Renal cortical epithelial cell (primary cell): ENCODE measurements at places on chromosomes 4 and X. TPM values are rescaled to one million over a fixed set of nuclear protein-coding genes. Genes with fewer than 3 reads are reported as not detected.

DNA sequence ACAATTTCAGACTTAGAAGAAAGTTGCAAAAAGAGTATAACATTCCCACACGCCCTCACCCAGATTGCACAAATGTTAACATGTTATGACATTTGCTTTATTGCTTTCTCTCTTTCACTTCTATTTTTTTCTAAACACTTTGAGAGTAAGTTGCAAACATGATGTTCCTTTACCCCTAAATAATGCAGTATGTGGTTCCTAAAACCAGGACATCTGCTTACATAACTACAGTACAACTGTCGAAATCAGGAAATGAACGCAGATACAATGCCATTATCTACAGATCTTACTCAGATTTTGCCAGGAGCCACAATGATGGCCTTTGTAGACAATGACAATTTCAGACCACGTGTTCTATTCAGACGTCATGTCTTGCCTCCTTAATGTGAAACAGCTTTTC is 22.4 kb downstream of the SH3TC1 start:
- DNase-seq: no peak

The GPR50 gene
- total RNA-seq: not detected in 2 replicates

The GYPA gene
- total RNA-seq: not detected in 2 replicates

GRCh38 chrX:144293229-144293628 is 409.4 kb downstream of the UBE2NL start:
- no peak for DNase-seq

DNA sequence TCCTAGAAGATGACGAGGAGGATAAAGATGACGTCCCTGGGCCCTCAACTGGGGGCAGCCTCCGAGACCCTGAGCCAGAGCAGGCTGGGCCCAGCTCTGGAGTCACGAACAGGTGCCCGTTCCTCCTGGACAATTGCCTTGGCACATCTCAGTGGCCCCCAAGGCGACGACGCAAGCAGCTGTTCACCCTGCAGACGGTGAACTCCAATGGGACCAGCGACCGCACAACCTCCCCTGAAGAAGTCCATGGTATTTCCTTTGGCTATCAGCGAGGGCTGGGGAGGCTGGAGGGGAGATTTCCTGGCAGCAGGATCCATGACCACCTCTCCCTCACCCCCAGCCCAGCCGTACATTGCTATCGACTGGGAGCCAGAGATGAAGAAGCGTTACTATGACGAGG is 11.9 kb downstream of the USP11 start:
- no peak for DNase-seq

DNA sequence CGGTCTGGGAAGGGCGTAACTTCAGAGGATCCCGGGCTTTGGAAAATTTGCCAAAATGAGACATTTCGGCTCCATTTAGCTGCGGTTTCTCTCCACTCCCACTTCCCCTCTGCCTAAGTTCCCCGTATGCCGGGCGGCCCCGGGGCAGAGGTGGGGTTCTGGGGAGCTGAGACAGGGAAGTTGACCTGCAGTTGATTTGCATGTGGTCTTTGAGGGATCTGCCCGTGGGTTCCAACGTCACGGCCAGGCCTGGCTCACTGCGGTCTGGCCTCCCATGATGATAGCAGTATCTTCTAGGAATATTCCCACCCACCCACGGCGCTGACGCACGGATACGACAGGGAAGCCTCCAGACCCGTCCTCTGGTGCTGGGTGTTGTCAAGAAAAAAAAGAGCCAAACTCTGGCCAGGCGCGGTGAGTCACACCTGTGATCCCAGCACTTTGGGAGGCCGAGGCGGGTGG is 27.3 kb upstream of the CRLF2 start:
- DNase-seq: no peak

The ADGRL3 gene
- total RNA-seq: 5.3 TPM in 1 of 2 replicates, not detected in the other

The TRIM61 gene
- 0.52 and 0.65 TPM in 2 replicates for total RNA-seq

DNA sequence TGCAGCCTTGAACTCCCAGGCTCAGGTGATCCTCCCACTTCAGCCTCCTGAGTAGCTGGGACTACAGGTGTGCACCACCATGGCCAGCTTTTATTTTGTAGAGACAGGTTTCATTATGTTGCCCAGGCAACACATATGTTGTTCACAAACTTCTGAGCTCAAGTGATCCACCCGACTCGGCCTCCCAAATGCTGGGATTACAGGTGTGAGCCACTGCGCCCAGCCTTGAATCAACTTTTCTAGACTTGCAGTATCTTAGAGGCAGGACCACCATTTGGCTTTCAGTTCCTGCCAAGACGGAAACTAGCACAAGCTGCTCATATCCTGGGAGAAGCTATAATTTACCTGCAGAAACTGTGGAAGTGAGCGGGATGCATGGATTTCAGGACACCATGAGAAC is 19.9 kb downstream of the NAT8L start:
- no peak for DNase-seq

DNA sequence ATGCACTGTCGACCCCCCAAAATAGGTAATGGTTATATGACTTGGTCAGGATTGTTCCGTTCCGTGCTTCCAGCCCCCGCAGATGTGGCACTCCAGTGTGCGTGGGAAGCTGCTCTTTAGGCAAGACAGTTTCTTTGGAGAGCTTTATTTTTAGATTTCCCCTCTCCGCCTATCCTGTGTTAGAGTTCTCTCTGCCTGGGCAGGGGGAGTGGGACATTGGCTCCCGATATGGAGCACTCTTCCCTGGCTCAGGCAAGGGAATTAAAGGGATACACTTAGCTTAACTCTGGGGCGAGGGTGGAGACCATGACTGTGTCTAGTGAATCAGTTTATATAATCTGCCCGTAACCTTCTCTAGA is 36.0 kb downstream of the DLG3 start:
- DNase-seq: no peak

The KLKB1 gene
- total RNA-seq: 0.35 and 0.65 TPM in 2 replicates

- no peak for DNase-seq
Observed at GRCh38 chr4:118736900-118737299, 51.7 kb downstream of the METTL14 start.

- no peak for DNase-seq
Observed at GRCh38 chr4:53039741-53040458, 177.8 kb downstream of the RASL11B start.

The ART3 gene
- not detected in 2 replicates for total RNA-seq

GRCh38 chr4:145071560-145071959 is 26.4 kb downstream of the ANAPC10 start:
- no peak for DNase-seq

- DNase-seq: no peak
Observed at GRCh38 chrX:29496636-29497180, 718.7 kb upstream of the MAGEB2 start.

GRCh38 chr4:115790812-115791211 is 677.4 kb upstream of the NDST4 start:
- DNase-seq: no peak

The TTC29 gene
- 0.30 and 2.4 TPM in 2 replicates for total RNA-seq

The GLUD2 gene
- 2.9 and 3.5 TPM in 2 replicates for total RNA-seq

The FAM53A gene
- 2.9 and 7.6 TPM in 2 replicates for total RNA-seq

DNA sequence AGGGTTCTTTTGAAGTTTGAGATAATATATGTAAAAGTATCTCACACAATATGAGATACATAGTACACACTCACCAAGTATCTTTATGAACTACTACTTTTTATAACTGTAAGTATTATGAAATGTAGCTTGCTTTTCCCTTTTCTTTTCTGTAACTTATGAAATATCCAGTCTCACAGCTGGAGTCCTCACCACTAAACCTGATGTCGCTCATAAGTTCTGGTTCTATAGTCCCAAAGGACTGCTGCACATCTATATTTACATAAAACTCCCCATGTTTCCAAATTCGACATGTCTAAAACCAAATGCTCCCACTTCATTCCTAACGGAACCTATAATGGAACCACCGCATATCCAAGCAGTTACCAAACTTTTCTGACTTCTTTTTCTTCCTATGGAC is 186.5 kb upstream of the SLC7A11 start:
- DNase-seq: no peak

DNA sequence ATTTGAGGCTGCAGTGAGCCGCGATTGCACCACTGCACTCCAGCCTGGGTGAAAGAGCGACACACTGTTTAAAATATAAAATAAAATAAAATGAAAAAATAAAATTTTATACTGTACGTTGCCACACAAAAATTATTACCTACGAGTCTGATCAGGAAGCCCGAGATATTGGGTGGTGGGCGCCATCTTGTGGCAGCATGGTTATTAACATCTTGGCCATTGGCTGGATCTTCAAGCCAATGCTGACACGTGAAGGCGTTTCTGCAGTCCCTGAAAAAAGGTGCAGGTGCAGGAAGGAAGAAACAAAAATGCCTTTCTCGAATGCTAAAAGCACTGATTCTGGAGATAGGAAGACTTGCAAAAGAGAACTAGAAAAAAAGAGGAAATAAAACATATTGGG is 4.9 kb upstream of the TLR8 start:
- peak; percentile 19 for DNase-seq

The BMP2K gene
- total RNA-seq: 65.5 and 70.2 TPM in 2 replicates

GRCh38 chrX:3141031-3141430 is 99.8 kb downstream of the ARSF start:
- no peak for DNase-seq

- peak; percentile 93 for DNase-seq
Observed at GRCh38 chr4:138275963-138276621, 33.9 kb upstream of the SLC7A11 start.

The ARHGEF6 gene
- 1.4 and 6.9 TPM in 2 replicates for total RNA-seq

The ZFYVE28 gene
- 3.0 and 9.2 TPM in 2 replicates for total RNA-seq

DNA sequence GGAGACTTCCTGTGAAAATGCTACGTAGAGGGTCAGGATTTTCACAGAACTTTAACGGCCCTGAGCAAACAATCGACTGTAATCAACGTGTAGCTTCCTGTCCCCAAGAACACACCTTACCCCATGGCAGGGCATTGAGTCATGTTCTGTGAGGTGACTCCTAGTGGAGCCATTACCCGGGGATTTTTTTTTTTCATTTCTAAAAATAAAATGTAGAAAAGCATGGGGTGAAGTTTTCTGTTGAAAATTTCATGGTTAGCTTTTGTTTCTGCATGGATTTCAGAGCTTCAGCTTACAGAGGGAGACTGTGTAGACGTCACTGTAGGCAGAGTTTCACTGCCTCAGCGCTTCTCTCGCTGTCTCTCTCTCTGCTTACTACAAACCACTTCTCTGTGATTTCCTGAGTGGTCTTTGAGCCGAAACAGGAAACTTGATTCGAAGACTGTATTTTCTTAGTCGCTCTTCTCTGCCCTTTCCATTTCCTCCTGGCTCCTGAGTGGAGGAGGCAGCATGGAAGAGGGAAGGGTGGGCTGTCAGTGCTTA is 111.7 kb downstream of the NFKB1 start:
- no peak for DNase-seq

- DNase-seq: peak; percentile 80
Observed at GRCh38 chr4:105666693-105667092, 41.8 kb downstream of the INTS12 start.

The CCSER1 gene
- total RNA-seq: 2.4 and 5.7 TPM in 2 replicates

The IQCM gene
- total RNA-seq: 0.52 TPM in 1 of 2 replicates, not detected in the other

The SOWAHB gene
- 6.9 and 36.6 TPM in 2 replicates for total RNA-seq

DNA sequence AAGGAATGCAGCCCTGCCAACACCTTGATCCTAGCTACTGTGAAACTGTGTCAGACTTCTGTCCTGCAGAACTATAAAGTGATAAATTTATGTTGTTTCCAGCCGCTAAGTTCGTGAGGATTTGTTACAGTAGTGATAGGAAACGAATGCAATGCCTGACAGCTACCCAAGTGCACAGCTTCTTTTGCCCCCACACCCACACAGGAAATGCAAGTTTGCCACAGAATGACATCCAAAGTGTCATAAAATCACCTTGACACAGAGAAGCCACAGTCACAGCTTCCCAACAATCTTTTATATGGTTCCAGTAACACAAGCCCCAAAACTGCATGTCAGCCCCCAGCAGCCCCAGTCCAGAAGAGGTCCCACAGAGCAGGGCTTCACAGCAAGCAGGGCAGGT is 216.9 kb upstream of the S100G start:
- DNase-seq: no peak

GRCh38 chr4:149781150-149781549 is 34.5 kb downstream of the IQCM start:
- peak; percentile 51 for DNase-seq

The MAGEA8 gene
- not detected in 2 replicates for total RNA-seq

DNA sequence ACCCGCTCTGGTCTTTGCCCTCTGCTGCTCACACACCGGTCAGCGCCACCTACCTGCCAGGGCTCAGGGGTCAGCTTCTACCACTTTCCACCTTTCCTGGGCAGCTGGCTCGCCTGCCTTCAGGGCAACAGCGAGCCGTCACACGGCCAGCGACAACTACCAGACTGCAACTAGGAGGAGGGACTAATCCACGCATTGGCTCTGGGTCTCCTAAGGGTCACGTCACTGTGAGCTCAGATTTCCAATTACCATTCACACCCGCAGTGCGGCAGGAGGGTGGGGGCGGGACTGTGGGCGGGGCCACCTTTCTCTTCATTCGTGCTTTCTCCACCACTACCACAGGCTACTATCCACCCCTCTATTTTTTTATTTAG is at the start of gene BEX5:
Gene BEX5 (minus strand): TSS at position 172 of the 374 bp plus-strand sequence. CDS start 1,712 bp downstream, outside the sequence.
- peak; percentile 55 for DNase-seq

The AMELX gene
- total RNA-seq: not detected in 2 replicates

DNA sequence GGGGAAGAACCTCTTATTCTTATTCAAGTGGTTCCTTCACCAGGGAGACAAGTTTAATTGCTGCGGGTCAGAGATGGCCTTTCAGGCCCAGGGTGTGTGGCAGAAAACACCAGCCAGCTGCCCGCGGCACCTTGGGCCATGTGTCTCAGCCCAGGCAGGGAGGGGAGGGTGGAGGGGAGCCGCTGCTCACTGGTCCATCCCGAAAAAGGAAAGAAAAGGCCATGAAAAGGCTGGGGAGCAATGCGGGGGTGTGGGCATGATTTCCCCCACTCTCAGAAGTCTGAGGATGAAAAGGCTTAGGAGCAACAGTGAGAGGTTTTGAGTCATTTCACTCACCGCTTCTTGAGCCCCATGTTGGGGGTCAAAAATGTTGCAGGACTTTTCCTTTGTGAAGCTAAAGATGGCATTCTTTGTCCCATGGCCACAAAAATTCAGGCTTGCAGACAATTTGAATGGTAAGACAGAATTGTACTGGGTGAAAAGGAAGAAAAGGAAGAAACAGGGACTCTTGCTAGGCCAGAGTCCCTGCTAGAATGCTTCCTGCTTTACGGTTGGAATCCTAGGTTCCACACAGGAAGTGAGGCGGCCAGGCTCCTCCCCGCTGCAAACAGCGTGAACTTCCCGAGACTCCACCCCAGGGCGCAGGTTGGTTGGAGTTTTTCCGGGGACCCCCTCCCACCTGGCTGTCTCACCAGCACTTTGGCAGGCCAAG is 17.4 kb upstream of the FAM47E start:
- no peak for DNase-seq

GRCh38 chr4:15653864-15654592 is 1.1 kb downstream of the FBXL5 start:
- peak; percentile 46 for DNase-seq

The MAP3K15 gene
- 1.3 and 1.7 TPM in 2 replicates for total RNA-seq

The RPS6KA3 gene
- total RNA-seq: 55.4 and 65.7 TPM in 2 replicates

- DNase-seq: no peak
Observed at GRCh38 chrX:151039351-151039750, 56.2 kb downstream of the HMGB3 start.
